ENCODE measurements at places on chromosomes 2 and 18.

- no peak for DNase-seq
Measured at GRCh38 chr2:182694189-182694588, 21.9 kb upstream of the DNAJC10 start.

DNA sequence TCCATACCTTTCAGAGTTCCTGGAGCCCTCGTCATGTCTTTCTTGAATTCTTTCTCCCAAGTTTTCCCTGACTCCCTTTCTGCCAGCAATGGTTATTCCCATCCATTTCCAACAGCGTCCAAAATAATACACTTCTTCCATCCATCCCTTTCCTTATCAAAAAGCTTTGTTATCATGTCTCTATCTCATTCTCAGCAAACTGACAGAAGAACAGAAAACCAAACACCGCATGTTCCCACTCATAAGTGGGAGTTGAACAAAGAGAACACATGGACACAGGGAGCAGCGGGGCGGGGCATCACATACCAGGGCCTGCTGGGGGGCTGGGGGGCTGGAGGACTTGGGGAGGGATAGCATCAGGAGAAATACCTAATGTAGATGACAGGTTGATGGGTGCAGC is 86.7 kb downstream of the DDX1 start:
- no peak for DNase-seq

- DNase-seq, result no peak
Measured at GRCh38 chr2:229849073-229849472, 72.7 kb downstream of the TRIP12 start.

DNA sequence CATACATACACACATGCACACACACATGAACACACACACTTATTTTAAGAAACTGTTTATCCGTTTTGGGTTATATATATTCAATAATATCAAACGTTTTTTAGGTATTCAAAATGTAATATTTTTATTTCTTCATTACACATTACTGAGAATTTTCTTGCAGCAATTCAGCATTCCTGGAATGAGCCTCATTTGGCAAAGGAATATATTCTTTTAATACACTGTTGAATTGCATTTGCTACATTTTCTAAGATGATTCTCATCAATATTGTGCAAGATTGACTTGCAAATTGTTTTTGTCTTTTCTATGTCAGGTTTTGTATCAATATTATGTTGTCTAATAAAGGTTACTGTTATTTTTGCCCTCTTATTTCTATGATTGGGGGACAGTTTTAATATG is 276.1 kb upstream of the CYP26B1 start:
- DNase-seq, result no peak

DNA sequence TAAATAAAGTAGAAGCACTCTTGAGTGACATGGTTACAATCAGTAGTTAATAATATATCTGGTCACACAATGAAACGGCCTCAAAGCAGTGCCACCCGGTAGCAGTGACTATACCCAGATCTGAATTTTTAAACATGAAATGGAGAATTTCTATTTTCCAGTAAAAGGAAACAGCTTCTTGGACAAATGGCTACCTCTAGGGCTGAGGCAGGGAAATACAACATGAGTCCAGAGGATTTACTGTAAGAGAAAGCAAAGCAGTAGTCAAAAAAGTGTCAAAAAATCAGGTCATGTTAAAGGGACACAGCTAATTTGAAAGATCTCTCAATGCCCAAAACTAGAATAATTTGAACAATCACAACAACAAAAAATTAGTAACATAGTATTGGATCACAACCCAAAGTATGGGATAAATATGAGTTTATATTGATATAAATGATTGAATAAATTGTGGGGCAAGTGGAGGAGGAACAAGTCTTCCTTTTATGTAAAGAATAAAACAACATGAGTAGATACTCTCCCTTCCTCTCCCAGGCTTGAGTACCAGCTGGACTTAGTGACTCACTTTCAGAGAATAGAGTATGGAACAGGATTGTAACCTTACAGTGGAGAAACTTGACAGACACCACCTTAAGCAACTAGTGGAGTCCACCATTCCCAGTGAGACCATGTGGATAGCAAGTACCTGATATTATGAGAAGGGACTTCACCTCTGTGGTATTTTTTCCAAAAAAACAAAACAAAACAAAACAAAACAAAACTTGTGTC is 180.8 kb downstream of the MBD2 start:
- no peak for DNase-seq

DNA sequence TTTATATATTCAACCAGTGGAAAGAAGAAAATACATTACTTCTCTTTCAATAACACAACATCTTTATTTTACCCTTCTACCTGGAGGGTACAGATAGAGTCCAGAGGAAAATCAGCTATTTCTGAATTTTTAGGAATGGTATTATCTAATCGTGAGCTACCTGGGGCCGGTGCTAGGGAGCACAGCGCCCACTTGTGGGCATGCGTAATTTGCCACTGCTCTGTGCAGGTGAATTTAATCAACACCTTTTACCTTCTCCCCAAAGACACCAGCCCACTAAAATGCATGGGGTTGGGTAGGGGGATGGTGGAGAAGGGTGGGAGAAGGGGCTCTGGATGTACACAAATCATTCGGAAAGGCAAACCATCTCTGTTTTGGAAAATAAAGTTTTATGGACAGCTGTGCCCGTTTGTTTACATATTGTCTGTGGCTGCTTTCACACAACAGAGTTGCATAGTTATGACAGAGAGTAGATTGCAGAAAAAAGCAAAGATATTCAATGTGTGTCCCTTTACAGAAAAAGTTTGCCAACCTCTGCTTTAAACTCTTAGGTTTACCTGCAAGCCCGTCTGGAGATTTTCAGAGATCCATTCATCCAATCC is 51.5 kb upstream of the DCC start:
- DNase-seq, result no peak

- DNase-seq, result no peak
Measured at GRCh38 chr18:43534511-43534910, 257.2 kb upstream of the SYT4 start.

- no peak for DNase-seq
Measured at GRCh38 chr2:46915281-46915810, at the start of gene MCFD2. MCFD2 (minus strand) TSS chr2:46915806; CDS start chr2:46909171, 6,635 bp downstream.

- no peak for DNase-seq
Measured at GRCh38 chr2:2876331-2877221, 501.0 kb downstream of the EIPR1 start.

DNA sequence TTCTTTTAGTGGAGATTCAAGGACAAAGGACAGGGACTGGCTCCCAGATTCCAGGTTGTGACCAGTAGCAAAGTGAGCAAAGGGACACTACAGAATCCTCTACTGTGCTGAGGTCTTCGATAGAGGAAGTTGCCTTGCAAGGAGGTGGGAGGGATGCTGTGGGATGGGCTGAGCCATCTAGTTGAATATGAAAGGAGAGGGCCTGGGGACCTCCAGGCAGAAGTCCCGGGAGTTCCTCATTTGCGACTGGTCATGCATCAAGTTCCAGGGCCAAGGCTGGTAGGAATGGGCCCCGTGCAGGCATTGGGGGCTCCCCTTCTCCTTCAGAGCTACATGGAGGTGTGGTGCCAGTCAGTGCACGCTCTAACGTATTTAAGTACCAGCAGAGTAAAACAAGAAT is 12.6 kb upstream of the PROM2 start:
- no peak for DNase-seq

GRCh38 chr18:75034937-75035336 is 174.0 kb downstream of the PTGR3 start:
- DNase-seq, result no peak

- DNase-seq, result no peak
Measured at GRCh38 chr2:11456251-11456650, 9.7 kb downstream of the E2F6 start.

DNA sequence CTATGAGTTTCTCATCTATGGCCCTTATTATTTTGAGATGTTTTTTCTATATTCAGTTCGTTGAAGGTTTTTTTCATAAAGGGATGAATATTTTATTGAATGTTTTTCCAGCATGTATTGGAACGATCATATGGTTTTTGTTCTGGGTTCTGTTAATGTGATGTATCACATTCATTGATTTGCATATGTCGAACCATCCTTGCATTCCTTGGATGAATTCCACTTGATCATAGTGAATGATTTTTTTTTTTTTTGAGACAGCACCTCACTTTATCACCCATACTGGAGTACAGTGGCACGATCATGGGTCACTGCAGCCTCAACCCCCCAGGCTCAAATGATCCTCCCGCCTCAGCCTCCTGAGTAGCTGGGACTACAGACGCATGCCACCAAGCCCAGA is 5.5 kb upstream of the NEMP2 start:
- no peak for DNase-seq

GRCh38 chr2:178707476-178707875 is 99.7 kb downstream of the TTN start:
- DNase-seq, result no peak

DNA sequence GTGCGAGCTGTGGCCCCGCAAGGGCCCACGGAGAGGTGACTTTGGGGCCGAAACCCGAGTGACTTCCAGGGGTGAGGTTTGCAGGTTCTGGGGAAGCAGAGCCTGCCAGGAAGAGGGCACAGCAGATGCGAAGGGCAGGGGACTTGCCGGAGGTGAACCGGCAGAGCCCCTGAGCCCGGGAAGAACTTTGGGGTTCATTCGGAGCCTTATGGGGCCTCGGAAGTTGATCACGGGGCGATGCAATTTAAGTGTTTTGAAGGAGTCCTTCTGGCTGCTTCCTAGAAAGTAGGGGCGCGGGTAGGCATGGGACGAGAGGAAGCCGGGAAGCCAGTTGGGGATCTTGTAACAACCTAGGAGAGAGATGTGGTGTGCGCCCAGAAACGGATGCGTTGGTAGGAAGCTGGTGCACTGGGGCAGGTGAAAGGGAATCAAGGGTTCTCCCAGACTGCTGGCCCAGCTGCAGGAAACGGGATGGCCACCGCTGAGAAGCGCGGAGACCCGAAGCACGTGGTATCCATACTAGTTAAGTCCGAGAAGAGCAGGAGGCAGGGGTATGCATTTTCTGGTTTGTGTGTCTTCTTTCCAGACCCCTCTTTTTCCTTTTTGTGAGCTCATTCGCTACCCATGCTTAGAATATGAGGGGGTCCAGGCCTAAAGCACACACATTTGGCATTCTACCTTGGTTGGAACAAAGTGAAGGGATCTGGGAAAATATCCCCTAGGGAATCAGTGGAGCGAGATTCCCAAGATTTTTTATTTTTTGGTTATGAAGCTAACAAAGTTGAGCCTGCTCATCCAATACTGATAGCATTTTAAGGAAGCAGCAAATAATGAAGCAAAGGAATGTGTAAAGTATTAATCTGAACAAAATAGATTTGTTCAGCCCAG is 758 bp downstream of the SCLY start:
- peak; percentile 35 for DNase-seq

GRCh38 chr2:226738821-226739544 is 60.6 kb downstream of the IRS1 start:
- no peak for DNase-seq

- peak; percentile 3 for DNase-seq
Measured at GRCh38 chr18:33231474-33232317, 208.8 kb downstream of the CCDC178 start.

DNA sequence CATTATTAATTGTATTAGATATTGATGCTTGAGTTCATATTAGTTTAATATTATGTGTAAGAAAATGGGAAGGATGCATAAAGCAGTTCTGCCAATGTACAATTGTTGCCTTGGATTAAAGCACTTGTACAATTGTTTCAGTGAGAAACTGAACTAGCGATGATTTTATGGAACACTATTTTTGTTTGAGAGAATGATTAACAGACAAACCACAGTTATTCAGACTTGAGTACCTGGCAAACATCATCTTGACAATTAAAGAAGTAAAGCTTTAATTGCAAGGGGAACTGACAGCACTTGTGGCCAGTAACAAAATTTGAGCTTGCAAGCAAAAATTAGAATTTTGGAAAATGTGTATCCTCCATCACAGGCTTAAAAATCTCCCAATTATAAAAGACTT is 214.3 kb downstream of the RIT2 start:
- no peak for DNase-seq

Measured in KG1 (cell line).